Fibroblast of skin of right quadriceps (primary cell): ENCODE measurements at places on chromosomes 6 and 20.

- DNase-seq: no peak
Observed at GRCh38 chr6:156700440-156701057, 76.6 kb upstream of the ARID1B start.

GRCh38 chr20:6678101-6678500, 89.4 kb upstream of the BMP2 start:
- DNase-seq: no peak

GRCh38 chr6:100378576-100378975, 86.1 kb downstream of the SIM1 start:
- DNase-seq: no peak

DNA sequence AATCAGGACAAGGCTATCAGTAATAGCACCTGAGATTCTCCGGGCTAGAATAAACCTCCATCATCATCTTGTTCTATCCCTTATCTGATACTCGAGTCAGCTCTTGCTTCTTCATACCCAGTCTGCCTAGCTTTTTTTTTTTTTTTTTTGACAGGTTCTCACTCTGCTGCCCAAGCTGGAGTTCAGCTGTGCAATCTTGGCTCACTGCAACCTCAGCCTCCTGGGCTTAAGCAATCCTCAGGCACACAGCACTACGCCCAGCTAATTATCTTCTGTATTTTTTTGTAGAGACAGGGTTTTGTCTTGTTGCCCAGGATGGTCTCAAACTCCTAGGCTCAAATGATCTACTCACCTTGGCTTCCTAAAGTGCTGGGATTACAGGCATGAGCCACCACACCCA, 19.5 kb downstream of the SRSF6 start:
- DNase-seq: no peak

DNA sequence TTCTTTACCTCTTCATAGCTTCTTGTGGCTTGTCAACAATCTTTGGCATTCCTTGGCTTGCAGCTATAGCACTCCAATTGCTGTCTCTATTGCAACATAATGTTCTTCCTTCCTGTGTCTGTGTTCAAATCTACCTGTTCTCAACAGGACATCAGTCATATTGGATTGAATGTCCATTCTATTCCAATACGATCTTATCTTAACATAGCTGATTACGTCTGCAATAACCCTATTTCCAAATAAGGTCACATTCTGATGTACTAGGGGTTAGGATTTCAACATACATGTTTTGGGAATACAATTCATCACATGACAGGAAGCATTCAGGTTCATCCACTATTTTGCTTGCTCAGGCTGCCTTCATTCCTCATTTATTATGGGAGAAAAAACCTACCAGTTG, 684.4 kb upstream of the CITED2 start:
- no peak for DNase-seq

DNA sequence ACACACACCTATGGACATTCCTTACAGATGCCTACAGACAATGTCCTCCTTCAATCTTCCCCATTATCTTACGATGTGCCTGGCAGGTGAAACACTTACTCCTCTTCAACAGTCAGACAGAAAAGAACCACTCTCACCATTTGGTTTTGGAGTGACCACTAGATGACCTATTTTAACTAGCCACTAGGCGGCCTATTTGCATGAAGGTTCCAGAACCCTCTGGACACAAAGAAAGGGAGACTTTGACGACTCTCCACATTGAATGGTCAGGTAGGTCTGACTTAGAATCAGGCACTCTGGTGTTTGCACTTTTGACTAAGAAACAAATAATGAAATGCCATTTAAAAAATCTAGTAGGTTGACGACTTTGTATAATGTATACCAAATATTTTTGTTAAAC, 42.0 kb downstream of the PNLDC1 start:
- no peak for DNase-seq

- peak; percentile 33 for DNase-seq
Observed at GRCh38 chr6:149884215-149884614, 13.7 kb downstream of the RAET1E start.

DNA sequence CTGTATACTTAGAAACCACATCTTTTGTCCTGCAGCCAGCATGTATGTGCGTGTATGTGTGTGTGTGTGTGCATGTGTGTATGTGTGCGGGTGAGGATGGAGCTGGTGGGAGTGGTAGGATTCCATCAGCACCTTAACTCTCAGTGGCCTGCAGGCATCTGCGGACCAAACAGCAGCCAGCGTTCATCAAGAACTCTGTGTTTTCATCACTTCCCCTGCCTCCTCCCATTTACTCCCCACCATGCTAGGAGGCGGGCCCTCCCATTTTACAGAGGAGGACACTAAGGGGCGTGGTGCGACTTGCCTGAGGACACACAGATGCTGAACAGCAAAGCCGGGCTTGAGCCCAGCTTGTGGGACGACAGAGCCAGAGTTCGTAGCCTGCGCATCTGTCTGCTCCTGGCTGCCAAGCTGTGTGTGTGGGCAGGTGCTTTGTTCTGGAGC, 8.9 kb downstream of the VSTM2L start:
- peak; percentile 25 for DNase-seq

DNA sequence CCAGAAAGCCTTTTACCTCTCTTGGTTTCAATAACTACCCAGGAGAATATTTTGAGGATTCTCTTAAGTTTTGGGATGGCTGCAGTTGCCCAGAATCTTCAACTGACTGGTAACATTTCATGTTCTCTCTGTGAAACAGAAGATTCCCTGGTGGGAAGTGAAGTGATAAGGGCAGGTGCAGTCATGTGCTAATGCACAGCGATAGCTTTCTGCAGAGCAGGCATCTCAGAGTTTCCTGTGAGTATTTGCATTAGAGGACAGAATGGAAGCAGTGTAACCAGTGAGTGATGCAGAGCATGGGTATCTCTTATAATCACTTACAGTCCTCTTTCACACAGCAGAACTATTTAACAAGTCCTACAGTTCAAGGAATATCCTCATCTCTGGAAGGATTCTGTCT, 76.1 kb downstream of the HCRTR2 start:
- no peak for DNase-seq

DNA sequence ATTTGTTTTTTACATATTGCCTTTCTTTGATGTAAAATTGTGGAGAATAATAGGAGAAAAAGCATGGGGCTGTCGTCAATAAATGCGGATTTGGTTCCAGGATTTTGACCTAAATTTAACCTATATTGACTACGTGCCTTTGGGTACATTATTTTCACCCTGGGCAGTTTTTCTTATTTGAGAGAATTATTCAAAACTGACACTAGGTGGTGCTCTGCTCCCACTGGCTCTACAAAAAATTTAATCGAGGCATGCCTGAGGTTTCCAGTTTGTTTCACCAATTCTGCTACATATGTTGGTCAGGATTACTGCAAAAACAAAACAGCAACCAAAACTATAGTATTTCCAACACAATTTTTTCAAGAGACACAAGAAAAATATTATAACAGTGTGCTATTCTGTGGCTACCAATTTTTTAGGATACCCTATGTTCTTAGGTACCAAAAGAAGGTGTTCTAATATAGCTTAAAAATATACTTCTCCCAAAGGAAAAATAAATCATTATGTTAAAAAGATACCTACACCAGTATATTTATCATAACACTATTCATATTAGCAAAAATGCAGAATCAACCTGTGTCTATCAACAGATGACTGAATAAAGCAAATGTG, 48.6 kb upstream of the FABP7 start:
- DNase-seq: peak; percentile 46

DNA sequence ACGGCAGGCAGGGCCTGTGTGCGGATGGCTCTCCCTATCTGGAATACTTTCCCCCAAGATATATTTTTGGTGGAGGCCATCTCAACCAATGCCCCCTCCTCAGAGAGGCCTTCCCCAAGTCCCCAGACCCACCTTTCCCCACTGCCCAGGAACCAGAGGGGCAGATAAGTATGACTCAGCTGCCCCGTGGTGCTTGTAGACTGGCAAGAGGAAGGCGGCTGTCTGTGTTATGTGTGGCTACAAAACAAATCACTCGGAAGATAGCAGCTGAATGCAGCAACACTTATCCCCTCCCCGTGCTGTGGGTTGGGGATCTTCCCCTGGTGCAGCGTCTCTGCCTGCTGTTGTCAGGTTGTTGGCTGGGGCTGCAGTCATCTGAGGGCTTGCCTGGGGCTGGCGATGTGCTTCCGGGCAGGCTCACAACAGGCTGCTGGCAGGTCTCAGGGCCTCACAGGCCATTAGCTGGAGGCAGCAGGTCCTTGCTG, 7.1 kb downstream of the NPEPL1 start:
- no peak for DNase-seq

DNA sequence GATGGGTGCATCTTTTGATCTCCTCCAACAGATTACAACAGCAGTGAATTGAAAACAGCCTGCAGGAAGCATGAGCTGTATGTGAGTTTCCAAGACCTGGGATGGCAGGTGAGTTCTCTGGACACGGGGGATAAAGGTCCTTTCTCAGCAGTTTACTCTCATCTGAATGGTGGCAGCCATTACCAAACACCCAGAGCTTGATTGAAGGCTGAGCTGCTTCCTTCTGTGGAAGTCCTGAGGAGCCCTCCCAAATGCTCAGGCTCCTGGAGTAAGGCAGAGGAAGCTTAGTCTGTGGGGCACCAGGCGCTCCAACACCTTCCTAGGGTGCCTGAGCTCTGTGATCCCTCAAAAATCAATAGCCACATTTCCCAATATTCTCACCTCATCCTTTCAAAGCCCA, 31.5 kb downstream of the TXNDC5 start:
- DNase-seq: no peak

- no peak for DNase-seq
Observed at GRCh38 chr6:136404627-136405419, 115.2 kb upstream of the BCLAF1 start.

DNA sequence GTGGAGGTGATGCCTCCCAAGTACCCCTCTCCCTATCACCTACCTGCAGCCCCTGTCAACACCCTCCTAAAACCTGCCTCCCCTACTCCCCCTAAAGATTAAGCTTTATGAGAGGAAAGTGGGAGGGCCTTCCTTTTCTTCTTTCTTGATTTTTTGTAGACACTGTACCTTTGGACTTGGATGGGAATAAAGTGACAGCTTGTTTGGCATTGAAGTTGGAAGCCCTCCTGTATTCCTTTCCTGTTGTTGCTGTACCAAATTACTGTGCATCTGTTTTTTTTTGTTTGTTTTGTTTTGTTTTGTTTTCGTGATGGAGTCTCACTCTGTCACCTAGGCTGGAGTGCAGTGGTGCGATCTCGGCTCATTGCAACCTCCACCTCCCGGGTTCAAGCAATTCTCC, 99.3 kb upstream of the NFATC2 start:
- DNase-seq: no peak

- DNase-seq: no peak
Observed at GRCh38 chr6:13338038-13338437, 9.7 kb upstream of the TBC1D7 start.

GRCh38 chr6:122452509-122452908, 19.1 kb downstream of the SERINC1 start:
- no peak for DNase-seq

GRCh38 chr6:167420858-167421766, 96.2 kb downstream of the TTLL2 start:
- no peak for DNase-seq

DNA sequence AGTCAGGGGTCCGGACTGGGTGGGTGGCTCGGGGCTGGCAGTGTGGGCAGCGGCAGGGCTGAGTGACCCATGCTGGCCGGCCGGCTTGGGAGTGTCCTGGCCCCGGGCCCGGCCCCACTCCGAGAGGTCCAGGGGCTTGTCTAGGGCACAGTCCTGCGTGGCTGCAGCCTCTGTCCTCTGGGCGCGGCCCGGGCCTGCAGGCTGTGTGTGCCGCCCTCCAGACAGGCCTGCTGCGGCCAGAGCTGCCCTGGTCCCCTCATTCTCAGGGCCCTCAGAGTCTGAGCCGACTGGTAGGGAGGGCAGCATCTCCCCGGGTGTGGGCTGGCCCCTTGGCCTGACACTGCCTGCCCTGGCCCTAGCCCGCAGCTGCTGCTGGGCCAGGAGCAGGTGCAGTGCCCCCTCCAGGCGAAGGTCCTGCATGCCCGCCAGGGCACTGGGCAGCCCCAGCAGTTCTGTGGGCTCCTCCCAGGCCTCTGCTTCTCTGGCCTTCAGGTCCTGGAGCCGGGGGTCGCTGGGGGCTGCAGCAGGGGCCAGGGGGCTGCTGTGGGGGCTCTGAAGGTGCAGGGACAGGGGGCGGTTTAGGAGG, 6.9 kb upstream of the CABLES2 start:
- DNase-seq: no peak

GRCh38 chr20:48096957-48097890, 311.9 kb upstream of the SULF2 start:
- no peak for DNase-seq
